ENCODE measurements at places on chromosomes 13 and 19.

- no peak for DNase-seq
Observed at GRCh38 chr13:77810430-77810829, 108.2 kb downstream of the EDNRB start.

DNA sequence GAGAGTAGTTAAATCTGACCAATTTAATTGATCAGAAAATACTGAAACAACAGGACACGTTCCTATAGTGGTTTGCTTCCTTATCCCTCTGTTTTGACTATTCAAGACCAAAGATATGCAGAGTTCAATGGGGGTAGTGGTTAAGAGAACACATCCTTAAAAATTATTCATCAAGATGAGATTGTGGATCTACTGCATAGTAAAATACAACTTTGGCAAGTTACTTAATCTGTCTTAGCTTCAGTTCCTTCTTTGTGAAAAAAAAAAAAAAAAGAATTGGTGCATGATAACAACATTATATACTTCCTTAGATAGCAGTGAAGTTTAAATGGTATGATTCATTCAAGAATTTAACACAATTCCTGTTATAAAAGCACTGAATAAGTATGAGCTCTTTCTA lies 552.1 kb downstream of the DCT start:
- DNase-seq = no peak

- DNase-seq = no peak
Observed at GRCh38 chr13:87498681-87499080, 172.5 kb upstream of the SLITRK5 start.

- DNase-seq = no peak
Observed at GRCh38 chr13:30738526-30739236, 3.3 kb downstream of the ALOX5AP start.

DNA sequence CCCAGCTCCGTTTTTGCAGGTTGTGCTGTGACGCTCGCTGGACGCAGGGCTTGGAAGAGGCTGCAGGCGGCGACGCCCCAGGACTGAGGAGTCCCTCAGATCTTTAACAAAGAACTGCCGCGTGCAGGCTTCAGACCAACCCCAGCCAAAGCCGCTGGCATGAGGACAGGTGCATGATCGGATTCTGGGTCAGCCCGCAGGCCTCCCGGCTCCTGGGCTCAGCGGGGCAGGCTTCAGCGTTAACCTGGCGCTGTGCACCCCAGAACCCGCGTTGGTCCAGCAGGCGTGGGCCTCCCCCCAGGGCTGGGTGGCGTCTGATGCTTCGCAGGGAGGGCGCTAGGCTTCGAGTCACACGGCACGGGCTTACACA lies 920 bp upstream of the TIMM13 start:
- no peak for DNase-seq

DNA sequence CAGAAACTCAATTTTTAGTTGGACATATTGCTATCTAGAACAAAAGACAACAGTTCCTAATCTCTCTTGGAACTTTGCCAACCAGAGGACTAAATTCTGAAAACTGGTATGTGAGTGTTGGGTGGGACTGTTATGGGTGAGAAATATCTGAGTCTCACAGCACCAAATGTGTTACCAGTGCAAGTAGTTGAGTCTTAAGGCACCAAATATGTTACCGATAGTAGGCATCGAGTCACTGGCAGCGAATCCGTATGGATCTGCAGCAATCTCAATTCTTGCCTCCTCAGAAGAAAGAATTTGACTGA lies 575.2 kb downstream of the DACH1 start:
- no peak for DNase-seq

DNA sequence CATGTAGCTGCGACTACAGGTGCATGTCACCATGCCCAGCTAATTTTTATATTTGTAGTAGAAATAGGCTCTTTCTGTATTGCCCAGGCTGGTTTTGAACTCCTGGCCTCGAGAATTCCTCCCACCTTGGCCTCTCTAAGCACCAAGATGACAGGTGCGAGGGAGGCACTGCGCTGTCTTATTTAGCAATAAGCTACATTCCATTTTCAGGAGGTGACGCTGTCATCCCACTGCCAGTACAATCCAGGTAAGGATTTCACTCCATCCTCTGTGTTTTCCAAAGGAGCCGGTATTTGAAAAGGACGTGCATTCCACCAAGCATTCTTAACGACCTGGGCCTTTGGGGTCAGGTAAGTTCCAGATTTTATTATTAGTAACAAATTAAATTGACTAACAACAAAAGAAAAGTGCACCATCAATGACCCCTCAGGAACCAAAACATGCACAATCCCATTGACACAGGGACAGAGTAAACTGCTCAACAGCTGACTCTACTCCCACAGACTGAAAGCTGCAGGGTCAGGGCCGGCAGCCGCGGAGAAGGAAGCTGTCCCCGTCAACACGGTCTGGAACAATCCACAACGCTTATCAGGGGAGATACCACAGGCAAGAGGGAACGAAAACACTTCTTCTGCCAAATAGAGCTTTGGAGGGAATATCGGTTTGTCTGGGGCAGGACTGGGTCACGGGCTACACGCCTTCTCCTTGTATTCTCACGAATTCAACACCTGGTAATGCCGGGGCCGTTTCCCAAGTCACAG lies 82.8 kb downstream of the INSR start:
- no peak for DNase-seq

DNA sequence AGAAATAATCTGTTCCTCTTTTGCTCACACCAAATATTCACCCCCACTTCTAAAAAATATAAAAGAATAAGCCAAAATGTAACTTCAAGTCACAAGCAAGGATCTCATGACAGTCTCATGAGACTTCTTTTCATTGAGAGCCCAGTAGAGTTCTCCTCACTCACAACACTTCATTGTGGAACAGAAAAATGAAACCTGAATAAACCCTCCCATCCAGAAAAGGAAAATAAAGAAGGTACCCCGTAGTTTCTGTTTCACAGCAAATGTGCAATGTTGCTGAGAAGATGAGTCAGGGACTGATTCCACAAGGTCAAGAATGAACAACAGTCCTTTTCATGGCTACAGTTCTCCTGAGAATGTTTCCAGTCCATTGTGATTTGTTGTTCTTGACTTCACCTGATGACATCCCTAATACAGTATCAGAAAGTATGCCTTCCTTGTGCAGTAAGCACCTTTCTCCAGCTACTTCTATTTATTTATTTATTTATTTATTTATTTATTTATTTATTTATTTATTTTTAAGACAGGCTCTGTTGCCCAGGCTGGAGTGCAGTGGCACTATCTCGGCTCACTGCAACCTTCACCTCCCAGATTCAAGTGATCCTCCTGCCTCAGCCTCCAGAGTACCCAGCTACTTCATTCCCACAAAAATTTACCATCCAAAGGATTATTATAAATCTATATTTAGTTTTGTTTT lies 6.4 kb upstream of the ZNF841 start:
- DNase-seq = no peak

- no peak for DNase-seq
Observed at GRCh38 chr19:7657131-7657751, 11.6 kb upstream of the RETN start.

DNA sequence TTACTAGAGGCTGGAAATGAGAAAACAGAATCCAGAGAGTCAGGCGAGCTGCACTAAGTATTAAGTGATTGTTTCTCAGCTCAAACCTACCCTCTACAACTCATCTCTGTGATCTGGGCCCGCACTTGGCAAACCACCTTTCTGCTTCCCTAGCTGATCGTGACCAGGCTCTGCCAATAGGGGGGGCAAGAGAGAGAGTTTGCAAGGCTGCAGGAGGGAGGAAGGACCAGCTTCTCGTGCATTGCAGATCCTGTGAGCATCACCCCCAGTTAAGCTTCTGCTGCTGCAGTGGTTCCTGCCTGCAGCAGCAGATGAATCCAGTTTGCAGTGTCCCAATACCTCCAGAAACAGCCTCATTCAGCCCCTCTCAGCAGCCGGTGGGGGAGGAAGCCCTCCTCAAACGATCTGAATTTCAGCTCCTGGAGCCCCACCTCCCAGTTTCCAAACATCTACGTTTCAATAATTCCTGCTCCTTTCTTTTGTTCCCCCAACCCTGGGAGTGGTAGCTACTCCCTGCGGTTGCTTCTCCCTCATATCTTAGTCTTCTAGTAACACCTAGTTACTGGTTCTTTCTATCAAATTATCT lies 20.0 kb downstream of the XRCC1 start:
- peak; percentile 75 for DNase-seq

DNA sequence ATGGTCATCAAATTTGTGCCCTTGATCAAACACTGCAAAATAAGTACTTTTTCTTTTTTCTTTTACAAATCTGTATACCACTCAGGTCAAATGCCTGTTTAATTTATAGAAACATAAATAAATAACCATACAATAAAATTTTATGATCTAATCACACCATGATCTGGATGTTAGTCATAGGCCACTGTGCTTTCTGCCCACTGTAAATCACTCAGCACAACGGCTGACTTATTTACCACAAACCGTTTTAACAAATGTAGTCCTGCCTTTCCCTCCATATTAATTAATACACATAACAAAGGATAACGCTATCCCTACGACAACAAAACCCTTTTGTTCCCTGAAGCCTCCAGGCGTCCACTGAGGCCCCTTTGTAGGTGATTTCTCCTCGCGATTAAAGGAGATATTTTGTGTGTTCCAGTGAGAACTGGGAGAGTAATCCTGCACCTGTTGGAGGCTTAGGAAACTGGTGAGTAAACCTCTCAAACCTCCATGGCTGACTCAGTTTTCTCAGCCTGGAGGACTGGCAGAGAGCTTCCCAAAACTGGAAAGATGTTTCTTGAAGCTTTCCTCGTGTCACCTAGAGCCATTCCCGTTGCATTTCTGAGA lies 477.1 kb upstream of the SGCG start:
- DNase-seq = no peak

- no peak for DNase-seq
Observed at GRCh38 chr13:41499452-41499851, 42.1 kb downstream of the RGCC start.

- DNase-seq = no peak
Observed at GRCh38 chr13:36712770-36713169, 39.0 kb downstream of the SERTM1 start.

DNA sequence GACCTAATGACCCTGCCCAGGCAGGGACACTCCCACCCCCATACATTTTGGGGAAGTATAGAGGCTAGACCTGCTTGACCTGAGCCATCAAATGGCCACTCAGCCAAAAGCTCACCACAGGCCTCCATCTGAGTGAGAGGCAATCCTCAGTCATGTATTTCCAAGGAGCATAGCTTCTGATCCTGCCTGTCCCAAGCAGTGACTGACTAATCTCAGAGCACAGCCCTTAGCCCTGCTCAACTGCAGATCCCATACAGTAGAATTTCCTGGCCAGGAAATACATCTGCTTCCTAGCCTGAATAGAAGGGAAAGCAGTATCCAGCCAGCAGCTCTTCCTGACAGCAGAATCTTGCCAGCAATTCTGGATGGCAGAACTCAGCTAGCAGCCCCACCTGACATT lies 880.6 kb upstream of the GPC6 start:
- no peak for DNase-seq

- no peak for DNase-seq
Observed at GRCh38 chr13:75836441-75836840, 200.3 kb downstream of the LMO7 start.

DNA sequence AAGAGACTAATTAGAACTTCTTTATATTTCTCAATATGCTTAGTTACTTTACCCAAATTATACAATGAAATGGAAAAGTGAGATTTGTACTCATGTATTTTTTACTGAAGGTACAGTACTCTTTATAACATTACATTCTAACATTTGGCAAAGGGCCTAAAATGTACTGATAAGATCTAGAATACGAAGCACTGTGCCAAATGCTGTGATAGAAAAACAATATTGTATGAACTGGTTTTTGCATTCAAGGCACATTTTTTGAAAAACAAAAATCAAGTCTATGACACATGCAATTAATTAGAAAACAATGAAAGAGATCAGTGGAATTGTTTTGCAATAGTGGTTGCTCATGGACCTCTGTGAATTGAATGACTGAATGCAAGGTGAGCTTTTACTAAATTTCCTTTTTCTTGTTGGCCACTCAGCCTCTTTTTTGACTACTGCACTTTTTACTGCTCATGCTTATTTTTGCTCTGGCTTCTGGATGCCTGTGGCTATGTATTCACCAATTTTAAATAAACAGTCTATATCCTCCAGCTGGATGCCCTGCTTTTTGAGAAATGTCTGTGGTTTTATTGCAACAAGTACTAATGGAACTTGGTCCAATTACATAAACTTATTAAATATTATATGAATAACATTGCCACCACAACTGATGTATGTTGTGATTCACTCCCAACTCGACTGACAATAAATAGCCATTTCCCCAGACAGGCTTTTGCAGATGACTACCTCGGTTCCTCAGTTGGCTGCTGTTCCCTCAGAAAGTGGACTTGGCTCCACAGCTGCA lies 41.4 kb upstream of the OBI1 start:
- DNase-seq = no peak

- DNase-seq = no peak
Observed at GRCh38 chr19:10861103-10861651, 10.2 kb upstream of the CARM1 start.

- peak; percentile 95 for DNase-seq
Observed at GRCh38 chr19:49866933-49867782, at the start of gene PNKP. PNKP (minus strand) TSS chr19:49867576; CDS start chr19:49867204, 372 bp downstream.

- DNase-seq = no peak
Observed at GRCh38 chr19:57269515-57270250, 10.6 kb upstream of the ZNF460 start.

DNA sequence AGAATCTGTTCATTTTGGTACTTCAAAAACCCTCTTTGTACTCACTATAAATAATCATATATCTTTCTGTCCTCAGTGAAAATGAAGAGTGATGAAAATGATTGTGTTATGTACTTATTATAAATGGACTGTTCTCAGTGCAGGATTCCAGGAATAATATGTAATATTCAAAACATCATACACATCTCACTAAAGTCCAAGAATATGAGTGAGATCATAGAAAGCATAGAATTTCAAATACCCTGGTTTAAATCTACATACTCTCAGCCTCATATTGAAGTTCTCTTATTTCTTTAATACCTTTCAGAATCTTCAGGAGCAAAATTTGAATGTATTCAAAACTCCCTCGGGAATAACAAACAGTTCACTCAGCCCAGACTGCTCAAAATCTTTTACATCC lies 868.0 kb downstream of the SLITRK6 start:
- DNase-seq = no peak

DNA sequence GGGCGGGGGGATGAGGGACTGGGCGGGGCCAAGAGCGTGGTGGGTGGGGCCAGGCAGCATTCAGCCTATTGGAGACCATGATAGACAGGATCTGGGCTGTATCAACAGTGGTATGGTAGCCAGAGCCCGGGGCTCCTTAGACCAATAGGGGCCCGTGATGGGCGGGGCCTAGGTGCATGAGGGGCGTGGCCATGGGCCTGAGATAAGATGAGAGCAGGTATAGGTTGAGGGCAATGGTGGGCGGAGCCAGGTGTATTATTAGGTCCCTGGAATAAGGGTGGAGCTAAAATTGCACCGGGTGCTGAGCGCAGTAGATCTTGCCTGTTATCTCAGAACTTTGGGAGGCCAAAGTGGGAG lies 5.3 kb downstream of the ABCA7 start:
- peak; percentile 73 for DNase-seq

All from T-helper 2 cell (primary cell).